Renal cortex interstitium (tissue), 15 donors: ENCODE measurements at places on chromosomes 6 and 20. TPM values are rescaled to one million over a fixed set of nuclear protein-coding genes. Genes with fewer than 3 reads are reported as not detected.
A peak's percentile ranks its signal among the peaks of the same experiment; 100 is the strongest.

- DNase-seq: peak; percentile 87
Measured at GRCh38 chr20:3781153-3781910, at the start of gene SPEF1. Gene SPEF1, minus strand, starts transcription at chr20:3781448. Its CDS starts 161 bp downstream, at chr20:3781287.

GRCh38 chr6:39997101-39997635 is 62.9 kb upstream of the MOCS1 start:
- no peak for DNase-seq

DNA sequence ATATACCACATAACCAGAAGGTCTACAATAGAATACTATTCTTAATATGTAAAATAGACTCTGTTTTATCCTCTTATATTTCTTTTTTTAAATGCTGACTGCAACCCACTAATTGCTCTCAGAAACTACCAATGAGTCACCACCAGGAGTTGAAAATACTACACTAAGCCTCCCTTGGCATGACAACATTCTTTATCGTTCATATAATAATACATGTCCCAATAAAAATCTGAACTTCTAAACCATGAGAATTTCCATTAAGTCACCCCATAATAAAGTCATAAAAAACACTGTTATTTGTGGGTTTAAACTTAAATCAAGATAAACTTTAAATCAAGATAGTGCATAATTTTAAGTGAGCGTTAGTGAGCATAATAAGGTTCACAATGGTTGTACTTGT is 4.2 kb downstream of the HACE1 start:
- DNase-seq: no peak

- no peak for DNase-seq
Measured at GRCh38 chr6:145036848-145037567, 698.3 kb downstream of the EPM2A start.

The WFDC10B gene
- not detected for polyA plus RNA-seq
